ENCODE measurements at places on chromosomes 5 and 9.

- DNase-seq, result no peak
Measured at GRCh38 chr5:68381909-68382308, 166.4 kb downstream of the PIK3R1 start.

DNA sequence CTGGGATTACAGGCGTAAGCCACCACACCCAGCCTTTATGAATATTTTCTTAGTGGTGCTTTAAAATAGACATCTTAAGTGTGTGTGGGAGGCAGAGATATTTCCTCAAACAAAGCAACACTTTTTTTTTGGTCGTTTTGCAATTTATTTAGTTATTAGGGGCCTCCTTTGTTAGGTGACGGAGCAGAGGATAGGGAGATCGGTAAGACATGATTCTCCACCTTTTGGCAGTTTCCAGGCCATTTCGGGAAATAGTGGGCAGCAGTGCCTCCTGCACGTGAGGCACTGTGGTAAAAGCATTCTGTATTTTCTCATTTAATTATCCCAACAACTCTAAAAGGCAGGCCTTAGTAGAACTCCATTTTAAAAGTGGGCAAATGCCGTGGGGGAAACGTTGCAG lies 1.9 kb downstream of the OCLN start:
- no peak for DNase-seq

DNA sequence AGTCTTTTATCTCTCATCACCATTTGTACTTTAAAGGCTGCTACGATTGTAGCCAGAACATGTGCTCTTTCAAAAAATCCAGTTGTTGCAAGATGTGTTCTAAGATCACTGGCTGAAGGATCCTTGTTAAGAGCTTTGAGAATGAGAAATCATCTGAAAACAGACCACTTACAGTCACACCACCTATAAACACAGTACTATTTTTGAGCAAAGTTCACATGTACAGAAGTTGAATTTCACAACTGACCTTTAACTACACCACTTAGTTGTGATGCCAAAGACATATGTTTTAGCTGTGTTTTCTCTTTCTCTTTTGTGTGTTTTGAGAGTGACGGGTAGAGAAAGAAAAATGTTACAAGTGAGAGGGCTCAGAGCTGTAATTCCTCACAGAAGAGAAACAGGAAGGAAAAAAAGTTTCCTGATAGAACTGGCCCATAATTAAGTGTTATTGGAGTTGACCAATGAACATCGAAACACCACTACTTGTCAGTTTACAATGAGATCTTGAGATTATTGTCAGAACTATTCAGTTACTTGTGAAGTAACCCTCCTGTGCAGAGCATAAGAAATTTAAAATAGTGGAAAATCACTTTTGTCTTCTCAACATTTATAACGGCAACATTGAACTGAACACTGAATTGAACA lies 245.4 kb downstream of the MLLT3 start:
- no peak for DNase-seq

- no peak for DNase-seq
Measured at GRCh38 chr9:68925175-68925574, 88.7 kb downstream of the PRKACG start.

DNA sequence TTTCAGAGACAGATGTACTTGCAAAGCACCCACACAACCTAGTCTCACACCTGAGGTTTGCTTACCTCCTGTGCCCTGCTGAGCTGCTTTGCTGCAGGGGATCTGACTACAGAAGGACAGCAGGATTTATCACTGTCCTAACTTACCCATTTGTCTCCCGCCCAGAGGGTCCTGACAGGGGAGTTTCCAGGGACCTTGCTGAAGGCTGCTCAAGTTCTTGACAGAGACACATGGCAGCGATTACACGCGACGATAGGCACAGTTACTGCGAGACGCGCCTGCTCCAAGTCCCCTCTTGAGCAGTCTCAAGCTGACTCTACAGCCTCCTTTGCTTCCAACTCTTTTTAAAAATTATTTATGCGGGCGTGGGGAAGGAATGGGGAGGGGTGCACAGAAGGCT lies 24.6 kb upstream of the GALNT10 start:
- no peak for DNase-seq

DNA sequence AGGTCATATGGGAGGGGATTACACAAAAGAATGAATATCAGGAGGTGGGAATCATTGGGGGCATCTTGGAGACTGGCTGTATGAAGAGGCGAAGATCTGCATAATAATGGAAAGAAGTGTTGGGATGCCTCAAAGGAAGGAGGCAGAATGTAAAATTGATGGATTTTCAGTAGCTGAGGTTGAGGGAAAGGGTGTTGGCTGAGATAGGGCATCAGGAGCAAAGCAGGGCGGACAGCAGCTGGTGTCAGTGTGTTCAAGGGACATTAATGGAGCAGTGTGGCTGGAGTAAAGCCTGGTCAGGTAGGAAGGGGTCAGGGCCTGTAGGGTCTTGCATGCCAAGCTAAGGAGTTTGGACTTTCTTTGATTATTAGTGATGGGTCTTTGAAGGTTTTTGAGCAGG lies 65.2 kb upstream of the TNFAIP8 start:
- no peak for DNase-seq

GRCh38 chr9:98173181-98173580 lies 19.3 kb downstream of the CORO2A start:
- DNase-seq, result no peak

GRCh38 chr5:125564317-125564975 lies 818.0 kb upstream of the ZNF608 start:
- DNase-seq, result no peak

DNA sequence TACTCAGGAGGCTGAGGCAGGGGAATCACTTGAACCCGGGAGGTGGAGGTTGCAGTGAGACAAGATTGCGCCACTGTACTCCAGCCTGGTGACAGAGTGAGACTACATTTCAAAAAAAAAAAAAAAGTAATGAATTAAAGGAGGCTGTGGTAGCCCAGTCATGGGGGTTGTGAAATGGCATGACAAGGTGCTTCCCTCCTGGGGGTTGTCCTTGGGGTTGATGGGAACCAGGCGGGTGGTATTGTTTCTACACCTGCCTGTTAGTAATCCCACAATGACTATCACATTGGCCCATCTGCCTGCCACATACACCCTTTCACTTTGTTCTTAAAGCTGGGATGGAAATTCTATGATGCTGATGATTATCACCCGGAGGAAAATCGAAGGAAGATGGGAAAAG lies 5.6 kb downstream of the IDNK start:
- no peak for DNase-seq

All from stimulated activated CD8-positive, alpha-beta memory T cell treated with anti-CD3 and anti-CD28 coated beads, Interleukin-4, amount 100 ng/mL, for 1 hour (primary cell).